Fibroblast of skin of right quadriceps (primary cell): ENCODE measurements at places on chromosomes 2 and 18.

GRCh38 chr2:201433394-201433995 is 17.8 kb downstream of the TRAK2 start:
- DNase-seq, result no peak

DNA sequence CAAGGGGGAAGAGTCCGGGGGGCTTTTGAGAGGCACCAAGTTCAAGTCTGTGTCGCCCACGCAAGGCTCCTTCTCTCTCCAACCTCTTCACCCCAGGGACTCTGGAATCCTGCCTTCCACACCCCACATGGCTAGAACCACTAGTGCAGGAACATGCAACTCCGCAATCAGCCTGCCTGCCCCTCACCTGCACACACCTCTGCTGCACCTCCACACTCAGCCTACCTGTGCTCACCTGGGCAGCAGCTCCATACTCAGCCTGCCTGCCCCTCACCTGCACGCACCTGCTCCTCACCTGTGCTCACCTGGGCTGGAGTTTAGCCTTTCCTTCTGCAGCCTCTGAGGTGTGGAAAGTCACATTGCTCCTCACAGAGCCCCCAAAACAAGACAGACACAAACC is 277.4 kb downstream of the NDUFA10 start:
- no peak for DNase-seq

DNA sequence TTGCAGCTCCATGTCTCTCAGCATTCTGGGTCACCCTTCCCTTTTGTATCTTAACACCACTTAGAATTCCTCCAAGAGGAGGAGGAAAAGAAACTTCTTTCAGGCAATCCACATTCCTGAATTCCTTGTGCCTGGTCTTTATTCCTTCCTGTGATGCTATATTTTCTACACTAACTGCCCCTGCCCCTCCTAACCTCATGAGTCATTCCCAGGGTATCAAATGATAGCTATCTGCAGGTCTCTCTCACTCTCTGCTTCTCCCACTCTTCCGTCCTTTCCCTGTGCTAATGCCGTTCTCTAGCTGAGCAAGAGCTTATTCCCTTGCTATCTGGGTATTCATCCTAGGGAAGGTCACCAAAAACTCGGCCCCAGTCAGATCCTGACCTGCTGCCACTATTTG is 395.0 kb upstream of the TCF4 start:
- peak; percentile 58 for DNase-seq

DNA sequence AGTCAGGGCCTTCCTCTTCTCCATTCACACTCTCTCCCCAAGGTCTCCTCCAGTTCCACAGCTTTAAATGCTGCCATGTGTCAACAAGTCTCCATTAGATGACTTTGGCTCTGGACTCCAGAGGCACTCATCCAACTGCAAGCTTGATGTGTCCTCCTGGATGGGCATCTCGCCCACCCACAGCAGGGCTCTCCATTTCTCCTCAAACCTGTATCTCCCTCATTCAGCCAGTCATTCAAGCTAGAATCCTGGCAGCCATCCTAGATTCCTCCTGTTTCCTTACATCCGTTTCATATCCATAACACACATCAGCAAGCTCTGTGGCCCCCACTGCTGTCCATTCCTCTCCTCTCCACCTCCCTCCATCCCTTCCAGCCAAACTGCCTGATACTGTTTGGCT is 88.4 kb upstream of the AFF3 start:
- peak; percentile 61 for DNase-seq

GRCh38 chr2:20515290-20516220 is 68.7 kb downstream of the RHOB start:
- DNase-seq, result no peak

DNA sequence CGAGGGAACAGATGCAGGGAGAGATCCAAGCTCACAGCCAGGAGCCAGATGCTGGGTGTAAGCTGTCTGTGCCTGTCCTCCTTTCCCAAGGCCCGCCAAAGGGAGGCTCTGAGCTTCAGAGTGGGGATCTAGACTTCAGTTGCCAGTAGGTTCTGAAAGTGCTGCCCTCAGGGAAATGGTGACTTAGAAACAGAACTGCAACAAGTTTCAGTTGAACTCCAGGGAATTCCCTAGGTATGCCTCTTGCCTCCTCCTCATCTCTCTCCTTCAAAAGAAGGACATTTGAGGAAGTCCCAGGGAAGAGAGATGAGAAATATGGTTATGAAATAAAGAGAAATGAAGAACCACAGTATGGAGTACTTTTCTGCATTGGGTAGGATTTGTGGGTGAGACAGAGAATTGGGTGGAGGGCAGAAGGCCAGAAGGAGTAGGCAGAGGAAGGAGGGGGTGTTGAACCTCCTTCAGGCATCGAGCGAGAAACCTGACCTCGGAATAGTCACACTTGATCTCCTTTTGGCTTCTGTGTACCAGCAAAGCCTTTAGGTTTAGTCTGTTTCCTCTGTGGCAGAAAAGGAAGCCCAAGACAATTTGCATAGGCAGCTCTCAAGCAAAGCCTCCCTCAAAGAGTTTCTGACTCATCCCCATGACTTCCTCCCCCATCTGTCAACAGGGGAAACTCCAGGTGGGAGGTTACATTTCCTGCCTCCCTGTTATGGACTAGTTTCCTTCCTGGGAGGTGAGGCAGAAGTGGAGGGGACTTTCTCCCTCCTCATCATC is 45.7 kb downstream of the QPCT start:
- DNase-seq, result peak; percentile 88

DNA sequence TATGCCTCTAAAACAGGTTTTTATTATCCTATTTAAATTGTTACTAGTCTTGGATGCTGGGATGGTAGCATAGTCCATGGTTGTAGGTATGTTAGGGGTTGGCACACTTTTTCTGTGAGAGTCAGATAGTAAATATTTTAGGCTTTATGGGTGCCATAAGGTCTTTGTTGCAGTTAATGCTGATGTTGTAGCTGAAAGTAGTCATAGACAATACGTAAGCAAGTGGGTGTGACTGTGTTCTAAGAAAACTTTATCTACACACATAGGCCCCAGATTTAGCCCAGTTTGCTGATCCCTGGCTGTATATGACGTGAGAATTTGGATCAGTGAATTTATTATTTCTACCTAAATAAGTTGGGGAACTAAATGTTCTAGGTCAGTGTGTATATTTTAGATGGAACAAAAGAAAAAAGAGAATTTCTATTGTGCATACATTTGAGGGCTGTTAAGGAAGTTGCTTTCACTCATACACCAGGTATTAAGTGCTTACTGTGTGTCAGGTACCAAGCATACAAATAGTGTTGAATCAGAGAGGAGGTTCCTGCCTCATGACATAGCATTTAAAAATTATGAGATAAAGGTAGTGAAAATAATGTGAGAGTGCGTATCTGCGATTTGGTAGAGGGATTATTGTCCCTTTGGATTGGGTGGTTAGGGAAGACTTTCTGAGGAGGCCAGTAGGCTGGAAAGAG is 39.4 kb downstream of the AGFG1 start:
- DNase-seq, result no peak

DNA sequence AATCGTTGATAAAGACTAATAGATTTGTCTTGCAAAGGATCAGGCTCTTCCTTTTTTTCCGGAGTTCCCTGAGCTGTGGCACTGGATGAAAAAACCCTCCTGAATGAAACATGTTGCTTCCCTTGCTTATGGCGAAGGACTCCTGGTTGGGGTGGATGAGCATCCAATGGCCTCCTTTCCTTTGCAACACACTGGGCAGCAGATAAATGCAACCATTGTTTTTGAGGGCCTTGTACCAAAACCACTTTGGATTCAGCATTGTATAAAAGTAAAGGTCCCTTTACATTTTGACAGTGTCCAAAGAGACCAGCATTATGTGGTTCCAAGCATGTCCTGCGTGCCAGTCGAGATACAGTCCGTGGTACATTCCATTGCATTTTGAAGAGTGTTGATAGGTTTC is 44.7 kb downstream of the FAM210A start:
- no peak for DNase-seq

- no peak for DNase-seq
These were observed 395.5 kb upstream of the HNRNPA3 start for GRCh38 chr2:176817061-176817565.

DNA sequence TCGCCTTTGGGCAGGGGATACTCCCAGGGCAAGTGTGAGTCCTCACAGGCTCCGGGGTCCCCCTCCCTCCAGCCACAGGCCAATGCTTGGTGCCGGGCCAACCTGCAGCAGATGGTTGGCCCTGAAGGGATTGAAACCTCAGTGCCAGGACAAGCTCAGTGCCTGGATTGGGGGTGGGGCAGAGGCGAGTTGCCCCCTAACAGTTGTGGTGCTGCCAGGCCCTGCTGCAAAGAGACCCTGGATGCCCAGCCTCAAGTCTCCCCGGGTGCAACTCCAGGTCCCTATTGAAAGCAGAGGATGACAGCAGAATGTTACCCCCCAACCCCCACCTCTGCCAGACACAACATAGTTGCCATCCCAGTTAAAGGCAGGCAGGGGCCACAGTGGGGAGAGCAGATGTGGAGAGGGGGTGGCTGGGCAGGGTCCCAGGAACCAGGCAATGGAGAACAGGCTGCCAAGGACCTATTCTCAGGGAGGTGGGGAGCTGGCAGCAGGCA is 9.5 kb upstream of the RNF103 start:
- no peak for DNase-seq

GRCh38 chr2:15638720-15639119 is 47.1 kb downstream of the DDX1 start:
- peak; percentile 62 for DNase-seq

GRCh38 chr2:65228263-65228750 is 676 bp downstream of the ACTR2 start:
- peak; percentile 54 for DNase-seq

DNA sequence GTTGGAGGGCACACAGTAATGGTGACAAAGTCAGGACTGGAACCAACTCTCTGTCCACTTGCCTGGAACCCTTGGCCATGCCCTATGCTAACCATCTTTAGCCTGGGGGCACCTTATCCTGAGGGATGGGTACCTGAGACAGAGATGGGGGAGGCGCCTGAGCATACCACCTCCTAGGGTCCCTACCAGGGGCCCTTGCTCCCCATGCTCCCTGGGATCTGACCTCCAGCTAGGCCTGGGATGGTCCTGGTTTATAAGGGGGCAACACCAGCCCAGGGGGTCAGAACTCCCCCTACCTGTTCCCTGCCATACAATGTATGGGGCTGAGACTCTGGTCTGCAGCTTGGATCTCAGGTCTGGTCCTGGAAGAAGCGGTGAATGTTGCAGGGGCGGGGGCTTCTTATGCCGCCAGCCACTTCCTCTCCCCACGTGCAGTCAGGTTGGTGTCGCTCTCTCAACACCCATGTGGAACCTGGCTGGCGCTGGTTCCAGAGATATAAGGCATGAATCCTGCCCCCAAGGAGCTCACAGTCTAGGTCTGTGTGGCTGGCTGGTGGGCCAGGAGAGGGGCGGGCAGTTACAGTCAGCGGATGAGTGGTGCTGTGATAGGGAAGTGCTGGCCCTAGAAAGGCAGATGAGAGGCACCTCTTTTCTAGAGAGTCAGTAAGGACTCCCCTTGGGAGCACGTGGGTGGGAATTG is 3.8 kb upstream of the TOGARAM2 start:
- no peak for DNase-seq

DNA sequence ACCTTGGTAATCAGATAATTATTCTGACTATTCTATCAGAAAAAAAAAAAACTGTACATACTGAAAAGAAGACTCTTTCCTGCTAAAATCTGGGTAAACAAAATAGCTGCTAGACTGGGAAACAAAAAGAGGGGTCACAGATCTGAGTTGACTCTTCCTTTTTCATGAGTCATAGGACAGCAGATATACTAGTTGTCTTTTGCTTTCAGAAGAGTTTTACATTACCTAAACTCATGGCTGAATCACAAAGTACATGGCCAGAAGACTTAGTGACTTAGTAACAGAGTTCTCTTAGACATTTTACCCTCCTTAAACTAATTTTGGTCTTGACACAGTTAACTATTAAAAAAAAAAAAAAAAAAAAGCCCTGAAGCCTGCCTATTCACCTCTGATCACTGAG is 834.0 kb upstream of the FSHR start:
- no peak for DNase-seq

DNA sequence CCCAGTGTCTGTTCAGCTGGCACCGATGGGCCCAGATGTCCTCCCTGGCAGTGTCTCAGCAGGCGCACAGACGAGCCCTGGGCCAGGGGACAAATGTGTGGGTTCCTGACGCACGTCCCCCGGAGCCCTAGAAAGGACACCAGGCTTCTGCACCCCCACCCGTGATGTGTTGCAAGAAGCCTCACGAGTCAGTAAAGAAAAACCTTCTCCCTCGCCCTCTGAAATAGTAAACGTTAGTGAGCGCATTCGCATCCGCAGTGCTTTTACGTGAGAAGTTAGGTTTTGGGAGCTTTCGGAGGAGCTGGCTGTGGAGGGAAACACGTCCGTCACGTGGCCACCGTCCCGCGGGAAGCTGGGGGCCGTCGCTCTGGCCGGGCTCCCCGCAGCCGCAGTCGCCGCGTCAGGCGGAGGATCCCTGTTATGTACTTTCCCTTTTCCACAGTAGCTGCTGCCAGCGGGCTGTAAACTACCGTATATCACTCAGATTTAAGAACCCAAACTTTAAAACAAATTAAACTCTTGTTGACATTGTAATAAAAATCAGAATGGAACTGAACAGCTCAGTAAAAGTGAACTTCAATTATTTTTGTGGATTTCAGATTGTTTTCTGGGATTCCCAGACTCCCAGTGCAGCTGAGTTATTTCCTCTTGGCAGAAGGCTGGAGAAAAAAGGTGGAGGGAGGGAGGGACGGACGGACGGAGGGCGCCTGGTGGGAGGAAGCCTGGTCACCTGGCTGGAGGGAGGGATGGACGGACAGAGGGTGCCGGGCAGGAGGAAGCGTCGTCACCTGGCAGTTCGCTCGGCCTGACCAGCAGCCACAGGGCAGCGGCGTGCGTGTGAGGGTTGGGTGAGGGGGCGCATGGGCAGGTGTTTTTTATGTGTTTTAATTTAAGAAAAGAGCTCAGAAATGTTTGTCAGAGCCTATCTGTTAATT is 112.1 kb downstream of the NFATC1 start:
- peak; percentile 48 for DNase-seq

GRCh38 chr2:132680544-132680943 is 10.5 kb upstream of the LYPD1 start:
- peak; percentile 50 for DNase-seq

GRCh38 chr18:44821924-44822323 is 141.2 kb downstream of the SETBP1 start:
- no peak for DNase-seq

GRCh38 chr2:228518-229278 is 35.1 kb downstream of the SH3YL1 start:
- DNase-seq, result no peak

GRCh38 chr2:97979904-97980303 is 15.8 kb downstream of the TMEM131 start:
- DNase-seq, result no peak

DNA sequence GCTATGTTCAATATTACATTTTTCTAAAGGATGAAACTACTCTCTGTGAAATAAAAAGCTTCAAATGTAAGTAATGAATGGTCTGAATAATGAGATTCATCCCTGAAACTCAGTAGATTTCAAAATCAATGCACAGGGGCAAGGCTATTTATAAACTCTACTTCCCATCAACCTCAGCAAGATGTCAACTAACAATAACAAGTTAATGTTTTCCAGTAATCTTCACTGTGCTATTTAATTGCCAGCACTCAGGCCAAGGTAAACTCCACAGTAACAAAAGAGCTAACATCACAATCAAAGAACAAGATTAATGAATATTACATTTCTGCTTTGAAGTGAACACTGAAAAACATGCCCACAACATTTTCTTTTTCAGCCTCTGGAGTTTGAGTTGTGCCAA is 144.3 kb upstream of the ZFP36L2 start:
- no peak for DNase-seq

GRCh38 chr18:23266717-23267446 is 131.6 kb downstream of the CABLES1 start:
- DNase-seq, result no peak

GRCh38 chr2:234671716-234672115 is 174.8 kb upstream of the ARL4C start:
- no peak for DNase-seq
